ENCODE measurements at places on chromosomes 7 and 10.

DNA sequence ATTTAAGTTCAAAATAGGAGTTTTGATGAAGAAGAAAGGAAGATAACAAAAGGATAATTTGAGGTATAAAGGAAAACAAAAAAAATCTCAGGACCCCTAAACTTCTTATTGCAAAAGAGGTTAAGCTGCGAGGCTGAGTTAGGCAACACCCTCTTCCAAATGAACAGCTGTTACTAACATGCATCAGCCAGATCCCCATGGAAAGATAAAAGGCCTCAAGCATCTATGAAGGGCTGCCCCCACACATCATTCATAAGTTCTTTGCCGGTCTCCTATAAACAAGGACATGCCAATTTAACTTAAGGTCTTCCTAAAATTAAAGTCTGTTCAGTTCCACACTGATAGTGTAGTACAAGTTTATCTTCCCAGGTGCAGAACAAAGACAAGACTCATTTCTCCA lies 75.8 kb upstream of the IMMP2L start:
- DNase-seq = no peak

- no peak for DNase-seq
Measured at GRCh38 chr7:82257118-82257695, 186.4 kb downstream of the CACNA2D1 start.

- DNase-seq = no peak
Measured at GRCh38 chr10:29470843-29471543, 163.8 kb downstream of the SVIL start.

DNA sequence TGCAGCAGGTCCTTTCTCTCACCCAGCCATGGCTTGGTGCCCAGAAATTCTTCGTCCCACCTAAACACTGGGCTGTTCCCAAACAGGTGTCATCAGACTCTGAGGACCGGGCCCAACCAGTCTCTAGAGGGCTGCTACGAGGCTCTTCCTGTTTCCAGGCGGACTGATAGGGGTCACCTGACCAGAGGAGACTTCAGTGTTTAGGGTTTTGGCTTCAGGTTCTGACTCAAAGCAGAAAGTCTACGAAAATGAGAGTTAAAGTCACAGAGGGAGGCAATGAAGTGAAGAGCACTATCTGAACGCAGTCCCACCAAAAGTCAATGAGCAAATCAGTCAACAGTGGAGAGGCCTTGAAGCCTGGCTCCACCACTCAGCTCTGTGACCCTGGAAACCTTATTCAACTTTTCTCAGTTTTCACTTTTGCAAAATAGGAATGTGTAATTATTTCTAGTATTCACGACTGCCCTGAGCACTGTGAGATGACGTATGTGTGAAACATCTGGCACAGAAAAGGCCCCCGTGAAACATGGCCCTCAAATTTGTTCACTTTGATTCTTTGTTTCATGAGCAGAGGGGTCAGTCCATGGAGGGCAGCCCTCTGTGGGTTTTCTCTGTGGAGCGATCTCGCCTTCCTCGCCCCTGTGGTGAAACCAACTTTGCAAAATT lies 189.9 kb upstream of the PDE1C start:
- no peak for DNase-seq

DNA sequence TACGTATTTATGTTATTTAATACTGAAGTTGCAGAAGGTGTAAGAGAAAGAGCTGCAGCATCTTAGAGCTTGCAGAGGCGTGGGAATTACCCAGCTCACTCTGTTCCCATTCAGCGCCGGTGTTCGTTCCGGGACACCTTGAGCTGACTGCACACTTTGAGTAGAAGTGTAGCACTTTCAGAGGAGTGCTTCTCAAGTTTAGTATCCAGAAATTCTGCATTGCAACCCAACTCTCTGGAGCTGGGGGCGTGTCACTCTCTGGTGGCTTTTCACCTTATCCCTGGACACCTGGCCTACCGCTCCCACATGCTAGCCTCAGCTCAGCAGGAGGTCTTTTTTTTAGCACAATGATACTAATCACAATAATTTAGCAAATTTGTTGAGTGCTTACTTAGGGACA lies 66.4 kb upstream of the SHH start:
- no peak for DNase-seq

DNA sequence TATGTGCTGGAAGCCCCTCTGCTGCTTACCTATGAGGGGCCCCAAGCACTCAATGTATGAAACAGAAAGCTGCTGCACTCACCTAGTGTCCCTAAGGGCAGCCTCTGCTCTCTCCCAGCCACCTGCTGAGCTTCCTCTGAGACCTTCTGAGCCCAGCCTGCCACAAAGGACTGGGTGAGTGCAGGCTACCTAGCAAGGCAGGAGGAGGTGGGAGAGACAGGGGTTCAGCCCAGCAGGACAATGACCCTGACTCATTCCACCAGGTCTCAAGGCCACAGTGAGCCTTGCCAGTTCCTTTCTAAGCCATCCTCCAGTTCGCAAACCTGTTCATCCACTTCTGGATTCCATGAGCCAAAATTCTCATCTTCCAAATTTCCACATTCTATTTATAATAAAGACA lies 16.3 kb downstream of the VOPP1 start:
- peak; percentile 94 for DNase-seq

GRCh38 chr10:77565590-77566023 lies 72.0 kb downstream of the KCNMA1 start:
- DNase-seq = peak; percentile 11

DNA sequence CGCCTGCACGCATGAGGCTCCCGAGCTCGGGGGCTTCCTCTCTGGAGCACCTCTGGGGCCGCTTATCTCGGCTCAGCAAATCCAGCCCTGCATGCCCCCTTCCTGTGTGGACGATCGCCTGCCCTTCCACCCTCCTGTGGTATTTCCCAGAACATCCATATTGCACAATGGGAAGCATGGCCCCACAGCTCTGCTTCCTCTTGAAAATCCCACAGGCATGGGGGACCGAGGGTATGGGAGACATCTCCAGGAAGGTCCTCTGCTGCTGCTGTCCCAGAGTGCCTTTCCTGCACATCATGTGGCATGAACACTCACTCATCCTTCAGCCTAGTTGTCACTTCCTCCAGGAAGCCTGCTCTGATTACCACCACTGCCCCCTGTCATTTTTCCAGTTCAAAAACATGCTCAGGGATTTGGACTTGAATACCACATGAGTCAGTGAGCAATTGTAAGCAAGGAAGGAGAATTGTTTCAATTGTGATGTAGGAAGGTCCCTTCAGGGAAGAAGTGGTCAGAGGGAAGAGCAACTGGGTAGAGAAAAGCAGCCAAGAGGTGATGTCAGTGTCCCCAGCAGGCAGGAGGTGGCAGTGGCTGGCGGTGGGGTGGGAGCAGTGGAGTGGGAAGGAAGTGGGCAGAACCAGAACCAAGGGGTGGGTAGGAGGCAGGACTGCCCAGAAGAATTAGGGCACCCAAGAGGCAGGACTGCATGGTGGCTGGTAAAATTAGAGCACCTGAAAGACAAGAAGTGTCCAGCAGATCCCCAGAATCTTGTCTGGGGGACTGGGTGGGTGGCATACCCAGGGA lies 67.5 kb upstream of the ZMIZ1 start:
- no peak for DNase-seq

DNA sequence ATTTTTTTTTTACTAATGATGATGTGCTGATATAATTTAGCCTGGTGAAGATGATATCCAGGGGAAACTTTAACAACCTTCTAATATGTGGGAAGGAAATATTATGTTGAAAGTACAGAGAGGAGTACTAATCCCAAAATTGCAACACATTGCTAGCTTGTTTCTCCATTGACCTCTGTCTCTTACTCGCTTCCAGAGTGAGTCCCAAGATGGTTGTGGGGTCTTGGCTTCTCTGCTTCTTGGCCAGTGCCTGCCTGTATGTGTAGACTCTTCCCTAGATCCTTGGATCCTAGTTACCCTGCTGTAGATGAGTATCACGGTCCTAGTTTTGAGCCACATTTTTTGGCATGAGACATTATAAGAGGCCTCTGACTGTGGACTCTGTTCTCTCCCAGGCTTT lies 17.5 kb downstream of the BMPER start:
- DNase-seq = no peak

DNA sequence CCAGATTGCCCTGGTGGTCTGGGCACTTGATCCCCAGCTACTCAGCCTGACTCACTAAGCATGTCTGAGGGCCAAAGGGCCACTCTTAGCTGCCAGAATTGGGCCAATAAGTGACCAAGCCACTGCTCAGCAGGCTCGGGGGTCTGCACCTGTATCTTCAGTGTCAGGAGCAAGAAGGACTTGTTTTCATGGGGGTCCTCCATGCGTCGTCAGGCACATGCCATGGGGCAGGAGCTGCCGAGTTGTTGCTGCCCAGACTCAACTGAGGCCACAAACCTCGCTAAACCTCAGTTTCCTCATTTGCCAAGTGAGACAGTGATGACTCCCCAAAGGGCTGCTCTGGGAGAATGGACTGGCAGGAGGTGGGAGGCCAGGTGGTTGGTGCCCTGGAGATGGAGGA lies 158.6 kb upstream of the GDF10 start:
- no peak for DNase-seq

GRCh38 chr7:26574476-26574875 lies 282.8 kb downstream of the SNX10 start:
- DNase-seq = peak; percentile 62

DNA sequence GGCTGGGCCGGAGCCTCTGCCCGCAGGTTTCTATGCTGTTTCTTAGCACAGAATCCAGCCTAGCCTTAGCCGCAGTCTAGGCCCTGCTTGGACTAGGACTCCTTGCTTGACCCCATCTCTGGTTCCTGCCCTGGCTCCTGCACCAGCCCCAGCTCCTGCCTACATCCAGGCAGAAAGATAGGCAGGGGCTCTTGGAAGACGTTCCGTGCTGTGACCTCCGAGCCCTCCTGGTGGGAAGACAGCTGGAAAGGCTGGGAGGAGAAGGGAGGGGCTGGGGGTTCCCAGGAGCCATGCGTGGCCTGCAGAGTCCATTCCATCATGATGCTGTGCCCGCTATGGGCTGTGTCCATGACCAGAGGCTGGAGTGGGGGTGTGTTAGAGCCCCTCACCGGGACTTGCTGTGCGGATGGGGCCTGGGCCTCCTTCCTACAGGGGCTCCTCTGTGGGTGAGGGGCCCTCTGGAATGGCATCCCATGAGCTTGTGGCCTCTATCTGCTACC lies 26.2 kb downstream of the RAMP3 start:
- no peak for DNase-seq

DNA sequence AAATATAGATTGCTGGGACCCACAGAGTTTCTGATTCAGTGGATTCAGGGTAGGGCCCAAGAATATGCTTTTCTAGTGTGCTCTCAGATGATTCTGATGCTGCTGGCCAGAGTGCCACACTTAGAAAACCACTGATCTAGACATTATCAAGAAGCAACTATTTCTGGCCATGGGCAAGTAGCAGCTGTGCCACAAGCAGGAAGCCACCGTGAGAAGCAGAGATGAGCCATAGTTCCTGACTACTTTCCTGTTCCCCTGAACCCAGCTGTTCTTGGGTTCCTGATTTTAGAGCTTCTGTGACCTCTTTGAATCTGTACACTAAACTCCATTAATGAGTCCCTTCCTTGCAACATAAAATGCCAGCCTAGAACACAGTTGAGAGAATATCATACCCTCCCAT lies 38.1 kb upstream of the PIK3AP1 start:
- no peak for DNase-seq

DNA sequence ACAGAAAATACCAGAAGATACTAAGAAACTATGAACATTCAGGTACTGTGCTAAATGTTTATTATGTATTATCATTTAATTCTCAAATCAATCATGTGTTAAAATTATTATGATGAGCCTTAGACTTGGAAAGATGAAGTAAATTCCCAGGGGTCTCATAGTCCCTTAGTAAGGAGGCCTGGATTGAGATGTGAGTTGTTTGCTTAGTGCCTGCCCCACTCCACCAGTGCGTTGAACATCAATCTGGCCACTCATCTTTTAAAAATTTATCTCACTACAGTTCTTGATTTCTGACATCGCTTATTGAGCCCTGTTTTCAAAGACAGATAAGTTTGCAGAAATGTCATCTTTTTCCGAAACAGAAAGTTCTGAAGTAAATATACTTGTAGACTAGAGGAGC lies 618.4 kb upstream of the SEMA3D start:
- no peak for DNase-seq

DNA sequence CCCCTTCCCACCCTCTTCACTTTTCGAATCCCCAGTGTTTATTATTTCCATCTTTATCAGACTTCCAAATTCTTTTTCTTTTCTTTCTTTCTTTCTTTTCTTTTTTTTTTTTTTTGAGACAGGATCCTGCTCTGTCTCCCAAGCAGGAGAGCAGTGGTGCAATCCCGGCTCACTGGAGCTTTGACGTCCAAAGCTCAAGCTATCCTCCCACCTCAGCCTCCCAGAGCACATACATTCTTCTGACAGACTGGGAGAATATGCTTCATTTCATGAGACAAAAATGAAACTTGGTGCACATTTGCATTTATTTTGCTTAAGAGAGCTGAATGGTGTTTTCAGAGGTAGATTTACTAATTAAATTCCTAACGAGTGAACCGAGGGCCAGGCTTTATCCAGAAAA lies 80.1 kb upstream of the FZD8 start:
- no peak for DNase-seq

- no peak for DNase-seq
Measured at GRCh38 chr10:67903581-67903980, 19.1 kb downstream of the SIRT1 start.

DNA sequence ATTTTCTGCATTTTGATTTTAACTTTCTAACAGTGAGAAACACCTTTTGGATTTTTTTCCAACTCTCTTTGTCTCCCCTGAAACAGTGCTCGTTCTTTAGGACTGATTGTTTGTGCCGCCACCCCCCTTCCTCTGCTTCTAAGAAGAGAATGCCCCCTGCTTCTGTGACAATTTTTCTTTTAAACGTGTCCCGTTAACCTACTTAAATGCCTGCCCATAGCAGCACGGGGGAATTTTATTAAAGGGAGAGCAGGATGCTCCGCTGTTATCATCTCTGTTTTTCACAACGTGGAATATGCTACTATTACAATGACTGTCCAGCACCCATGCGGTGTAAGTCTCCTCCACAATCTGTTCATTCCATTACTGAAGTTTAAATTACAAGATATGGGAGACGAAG lies 67.8 kb downstream of the SVIL start:
- DNase-seq = no peak

DNA sequence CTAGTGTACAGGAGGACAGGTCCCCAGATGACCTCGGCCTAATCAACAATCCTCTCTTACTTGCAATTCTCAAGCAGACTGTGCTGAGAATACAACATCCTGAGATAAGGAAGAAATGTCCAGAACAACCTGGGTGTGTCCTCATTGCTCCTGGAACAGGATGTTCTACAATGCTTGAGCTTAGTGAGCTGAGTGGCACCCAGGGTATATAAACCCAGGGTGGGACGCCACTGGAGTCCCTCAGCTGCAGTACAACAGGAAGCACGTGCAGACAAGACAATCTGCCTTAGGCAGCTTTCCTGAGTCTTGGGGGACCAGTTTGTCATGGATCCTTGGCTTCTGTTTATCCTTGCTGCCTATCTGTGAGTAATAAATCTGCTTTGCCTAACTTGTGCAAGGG lies 27.7 kb upstream of the SLC25A13 start:
- DNase-seq = no peak

GRCh38 chr7:85711894-85712293 lies 525.0 kb upstream of the SEMA3D start:
- DNase-seq = no peak

All from PC-9 (cell line).